ENCODE measurements at places on chromosomes 12 and 14. TPM values are rescaled to one million over a fixed set of nuclear protein-coding genes. Genes with fewer than 3 reads are reported as not detected.

GRCh38 chr14:88106377-88106776 is 101.4 kb downstream of the GPR65 start:
- no peaks in the 10 kb centered on the region for H3K4me1 ChIP-seq
- no peaks in the 10 kb centered on the region for H3K36me3 ChIP-seq
- H3K27ac ChIP-seq = no peak overlapping the region
- DNase-seq = no peak
- no peaks in the 10 kb centered on the region for H3K27me3 ChIP-seq

DNA sequence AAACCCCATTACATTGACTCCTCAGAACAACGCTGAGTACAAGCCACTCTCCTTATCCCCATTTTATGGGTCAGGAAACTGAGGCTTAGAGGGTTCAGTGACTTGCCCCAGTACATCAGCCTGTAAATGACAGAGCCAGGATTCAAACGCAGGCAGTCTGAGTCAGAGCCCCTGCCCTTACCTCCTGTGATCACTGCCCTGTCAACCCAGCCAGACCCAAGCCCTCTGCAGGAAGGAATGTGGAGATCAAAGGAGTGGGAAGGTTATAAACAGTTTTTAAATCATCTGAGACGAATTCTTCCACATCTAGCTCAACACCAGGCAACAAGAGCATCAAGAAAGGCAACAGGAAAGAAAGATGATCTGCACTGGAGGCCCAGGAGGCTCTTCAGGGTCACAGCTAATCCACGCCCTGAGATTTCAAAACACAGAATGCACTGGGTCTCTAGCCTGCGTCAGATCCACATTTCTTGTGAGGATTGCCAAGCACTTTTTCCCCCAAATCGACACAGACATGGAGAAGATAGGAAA is 38.5 kb downstream of the SPTB start:
- H3K4me1 ChIP-seq = no peaks in the 10 kb centered on the region
- H3K4me3 ChIP-seq = no peak overlapping the region
- H3K36me3 ChIP-seq = no peaks in the 10 kb centered on the region
- peaks cover 25% of the 10 kb centered on the region for H3K27me3 ChIP-seq
- no peak overlapping the region for H3K27ac ChIP-seq

GRCh38 chr14:104265918-104266630 is 127.7 kb downstream of the KIF26A start:
- no peaks in the 10 kb centered on the region for H3K4me1 ChIP-seq
- H3K27ac ChIP-seq = no peak overlapping the region
- DNase-seq = no peak
- no peak overlapping the region for H3K4me3 ChIP-seq
- H3K27me3 ChIP-seq = no peaks in the 10 kb centered on the region

GRCh38 chr12:96398424-96399119 is 1.7 kb downstream of the CDK17 start:
- DNase-seq = peak; percentile 39
- H3K4me3 ChIP-seq = peak overlapping the region; percentile 96
- H3K36me3 ChIP-seq = no peaks in the 10 kb centered on the region
- no peaks in the 10 kb centered on the region for H3K27me3 ChIP-seq
- H3K27ac ChIP-seq = peak overlapping the region; percentile 97

- H3K4me3 ChIP-seq = no peak overlapping the region
- no peaks in the 10 kb centered on the region for H3K36me3 ChIP-seq
- no peaks in the 10 kb centered on the region for H3K27me3 ChIP-seq
- DNase-seq = no peak
Observed at GRCh38 chr12:92446083-92446460, 256.7 kb upstream of the PLEKHG7 start.

Gene PLEK2
- 0.51 TPM for total RNA-seq

Gene OTUB2
- total RNA-seq = 1.5 TPM

Gene FGF23
- not detected for total RNA-seq

Gene SLC7A7
- 6.3 TPM for total RNA-seq

All from fibroblast of lung (primary cell).